ENCODE measurements at places on chromosomes 1 and 21. TPM values are rescaled to one million over a fixed set of nuclear protein-coding genes. Genes with fewer than 3 reads are reported as not detected.

GRCh38 chr21:17536381-17536780 lies 23.5 kb downstream of the CXADR start:
- DNase-seq, result no peak

- no peak for DNase-seq
Observed at GRCh38 chr1:186715887-186716809, 35.9 kb upstream of the PTGS2 start.

DNA sequence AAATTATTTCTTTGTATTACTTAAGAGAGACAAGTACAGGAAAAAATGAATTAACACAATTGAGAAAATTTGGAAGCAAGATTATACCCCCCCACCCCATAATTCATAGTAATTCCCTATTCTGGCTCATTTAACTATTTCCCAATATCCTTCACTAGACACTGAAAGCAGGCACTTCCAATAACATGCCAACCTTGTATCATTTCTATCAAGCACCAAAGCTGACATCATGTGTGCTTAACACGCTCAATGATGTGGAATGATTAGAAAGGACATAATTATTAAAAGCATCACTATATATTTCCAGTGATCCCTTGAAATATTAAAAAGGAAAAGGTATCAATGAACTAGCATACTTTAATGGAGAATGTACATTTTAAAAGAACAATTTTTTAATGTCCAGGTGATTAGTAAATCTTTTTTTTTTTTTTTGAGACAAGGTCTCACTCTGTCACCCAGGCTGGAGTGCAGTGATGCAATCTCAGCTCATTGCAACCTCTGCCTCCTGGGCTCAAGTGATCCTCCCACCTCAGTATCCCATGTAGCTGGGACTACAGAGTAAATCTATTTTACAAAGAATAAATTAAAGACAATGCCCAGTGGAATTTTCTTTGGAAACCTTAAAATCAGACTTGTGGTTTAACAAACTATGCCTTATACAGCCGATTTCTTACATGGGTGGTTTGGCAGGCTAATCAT lies 443.9 kb downstream of the DSCAM start:
- DNase-seq, result no peak

The LRRC39 gene
- 0.53 TPM for total RNA-seq

The NBPF10 gene
- total RNA-seq, result 0.47 TPM

The ZYG11A gene
- total RNA-seq, result 0.73 TPM

The ATP1A2 gene
- not detected for total RNA-seq

The TCHHL1 gene
- total RNA-seq, result not detected
